ENCODE measurements at places on chromosomes 13 and 19.

- DNase-seq, result no peak
Measured at GRCh38 chr19:31499281-31500196, 150.3 kb upstream of the TSHZ3 start.

DNA sequence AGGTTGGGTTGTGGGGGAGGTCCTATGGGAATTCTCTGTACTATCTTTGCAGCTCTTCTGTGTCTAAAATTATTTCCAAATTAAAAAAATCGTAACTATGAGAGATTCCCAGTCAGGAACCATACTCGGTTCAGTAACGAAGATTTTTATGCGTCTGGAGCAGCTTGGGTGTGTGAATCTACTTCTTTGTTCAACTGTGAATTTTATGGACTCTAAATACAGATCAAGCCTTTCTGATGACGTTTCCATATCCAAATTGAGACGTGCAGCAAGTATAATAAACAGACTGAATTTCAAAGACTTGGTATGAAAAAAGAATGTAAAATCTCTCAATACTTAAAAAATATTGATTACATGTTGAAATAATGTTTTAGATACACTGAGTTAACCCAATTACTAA is 30.9 kb downstream of the MLLT1 start:
- DNase-seq, result no peak

DNA sequence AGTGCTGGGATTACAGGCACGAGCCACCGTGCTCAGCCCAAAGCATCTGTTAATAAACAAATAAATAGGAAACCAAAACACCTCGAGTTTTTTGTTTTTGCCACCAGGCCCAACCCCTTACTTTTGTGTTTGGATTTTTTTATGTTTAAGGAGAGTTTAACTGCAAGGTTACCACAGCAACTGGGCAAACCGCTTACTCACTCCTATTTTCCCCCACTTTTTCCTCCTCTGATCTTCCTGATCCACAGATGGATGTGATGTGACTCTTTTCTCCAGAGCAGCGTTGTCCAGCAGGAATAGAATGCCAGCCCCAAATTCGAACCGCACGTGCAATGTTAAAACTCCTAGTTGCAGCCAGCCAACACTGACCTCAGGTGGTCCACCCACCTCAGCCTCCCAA is 2.1 kb upstream of the PNMA8B start:
- no peak for DNase-seq

DNA sequence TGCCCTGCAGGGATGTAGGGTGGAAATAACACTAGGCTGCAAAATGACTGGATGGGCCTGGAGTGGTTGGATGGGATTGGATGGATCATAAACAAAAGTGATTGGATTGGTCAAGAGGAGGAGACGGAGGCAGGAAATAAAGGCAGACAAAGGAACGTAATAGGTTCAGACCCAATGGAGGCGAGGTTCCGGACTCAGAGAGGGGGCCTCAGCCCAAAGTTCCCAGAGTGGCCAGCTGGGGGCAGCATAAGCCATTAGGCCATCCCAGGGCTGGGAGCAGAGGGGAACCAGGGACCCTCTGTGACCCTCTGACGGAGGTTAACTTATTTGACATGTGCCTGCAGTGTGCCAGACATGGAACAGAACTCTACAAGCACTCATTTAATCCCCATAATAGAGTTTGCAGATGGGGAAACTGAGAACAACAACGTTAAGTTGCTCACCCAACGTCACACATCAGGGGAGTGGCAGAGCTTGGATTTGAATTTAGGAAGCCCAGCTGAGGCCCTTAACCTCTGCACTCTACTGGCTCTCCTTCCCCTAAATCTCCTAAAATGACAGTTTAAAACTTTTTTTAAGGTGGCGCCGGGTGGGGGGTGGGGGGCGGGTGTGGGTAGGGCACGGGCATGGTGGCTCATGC is 15.3 kb upstream of the MAP1S start:
- DNase-seq, result no peak

DNA sequence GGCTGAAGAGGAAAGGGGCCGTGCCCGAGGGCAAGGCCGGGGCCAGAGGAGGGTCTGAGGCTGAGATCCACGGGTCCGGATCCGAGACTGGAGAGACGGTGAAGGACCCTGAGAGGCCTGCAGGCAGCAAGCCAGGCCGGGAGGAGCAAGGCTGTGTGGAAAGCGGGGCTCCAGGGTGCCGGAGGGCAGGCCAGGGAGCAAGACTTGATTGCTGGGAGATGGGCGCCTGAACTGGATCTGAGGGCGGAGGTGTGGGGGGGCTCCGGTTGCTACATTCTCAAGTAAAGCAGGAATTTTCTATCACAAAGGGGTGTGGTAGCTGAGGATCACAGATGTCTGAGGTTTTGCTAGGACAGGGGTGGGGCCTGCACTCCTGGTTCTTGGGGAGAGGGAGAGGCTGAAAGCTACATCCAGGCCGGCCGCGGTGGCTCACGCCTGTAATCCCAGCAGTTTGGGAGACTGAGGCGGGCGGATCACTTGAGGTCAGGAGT is 3.8 kb downstream of the MAMSTR start:
- peak; percentile 62 for DNase-seq

GRCh38 chr19:5132206-5132560 is 163.3 kb downstream of the KDM4B start:
- DNase-seq, result no peak

DNA sequence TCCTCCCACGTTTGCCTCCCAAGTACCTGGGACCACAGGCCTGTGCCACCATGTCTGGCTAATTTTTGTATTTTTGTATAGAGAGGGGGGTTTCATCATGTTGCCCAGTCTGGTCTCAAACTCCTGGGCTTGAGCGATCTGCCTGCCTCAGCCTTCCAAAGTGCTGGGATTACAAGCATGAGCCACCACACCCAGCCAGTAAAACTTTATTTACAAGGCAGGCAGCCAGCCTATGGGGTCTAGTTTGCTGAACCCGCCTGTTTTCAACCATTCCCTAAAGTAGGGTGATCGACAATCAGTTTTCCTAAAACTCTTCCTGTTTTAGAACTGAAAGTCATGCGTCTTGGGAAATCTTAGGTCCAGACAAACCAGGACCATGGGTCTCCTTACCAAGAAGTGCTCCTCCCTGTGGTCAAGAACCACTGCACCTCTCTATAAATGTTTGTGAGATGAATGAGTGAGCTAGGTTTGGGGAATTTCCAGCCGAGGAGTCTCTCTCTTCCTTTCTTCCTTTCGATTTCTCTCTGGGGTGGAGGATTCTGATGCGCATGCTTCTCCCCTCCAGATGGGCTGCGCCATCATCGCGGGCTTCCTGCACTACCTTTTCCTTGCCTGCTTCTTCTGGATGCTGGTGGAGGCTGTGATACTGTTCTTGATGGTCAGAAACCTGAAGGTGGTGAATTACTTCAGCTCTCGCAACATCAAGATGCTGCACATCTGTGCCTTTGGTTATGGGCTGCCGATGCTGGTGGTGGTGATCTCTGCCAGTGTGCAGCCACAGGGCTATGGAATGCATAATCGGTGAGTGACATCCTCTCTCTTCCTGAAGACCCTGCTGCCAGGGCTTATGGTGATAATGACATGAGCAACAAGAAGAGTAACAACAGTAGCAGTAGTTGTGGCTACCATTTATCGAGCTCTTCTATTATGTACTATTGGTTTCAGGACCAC is 38.7 kb downstream of the ADGRE1 start:
- no peak for DNase-seq

GRCh38 chr19:22893855-22894270 is 61.8 kb downstream of the ZNF723 start:
- DNase-seq, result no peak

DNA sequence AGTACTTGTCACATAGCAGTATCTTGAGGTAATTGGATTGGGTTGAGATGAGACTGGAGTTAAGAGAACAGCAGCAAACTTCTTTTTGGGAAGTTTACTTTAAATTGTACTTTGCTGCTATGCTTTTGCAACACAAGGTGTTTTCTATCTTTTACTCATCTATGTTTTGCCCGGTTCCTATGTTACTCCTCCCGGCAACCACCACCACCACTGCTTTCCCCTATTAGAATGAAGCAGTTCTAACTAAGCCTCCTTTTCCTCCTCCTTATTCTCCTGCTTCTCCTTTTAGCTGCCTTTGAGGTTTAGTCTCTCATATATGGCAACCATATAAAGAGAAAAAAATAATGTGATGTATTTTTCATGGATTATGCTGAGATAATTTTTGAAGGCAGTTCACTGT is 233.5 kb downstream of the ITGBL1 start:
- DNase-seq, result no peak

GRCh38 chr19:14505488-14506239 is 9.7 kb upstream of the GIPC1 start:
- DNase-seq, result no peak

DNA sequence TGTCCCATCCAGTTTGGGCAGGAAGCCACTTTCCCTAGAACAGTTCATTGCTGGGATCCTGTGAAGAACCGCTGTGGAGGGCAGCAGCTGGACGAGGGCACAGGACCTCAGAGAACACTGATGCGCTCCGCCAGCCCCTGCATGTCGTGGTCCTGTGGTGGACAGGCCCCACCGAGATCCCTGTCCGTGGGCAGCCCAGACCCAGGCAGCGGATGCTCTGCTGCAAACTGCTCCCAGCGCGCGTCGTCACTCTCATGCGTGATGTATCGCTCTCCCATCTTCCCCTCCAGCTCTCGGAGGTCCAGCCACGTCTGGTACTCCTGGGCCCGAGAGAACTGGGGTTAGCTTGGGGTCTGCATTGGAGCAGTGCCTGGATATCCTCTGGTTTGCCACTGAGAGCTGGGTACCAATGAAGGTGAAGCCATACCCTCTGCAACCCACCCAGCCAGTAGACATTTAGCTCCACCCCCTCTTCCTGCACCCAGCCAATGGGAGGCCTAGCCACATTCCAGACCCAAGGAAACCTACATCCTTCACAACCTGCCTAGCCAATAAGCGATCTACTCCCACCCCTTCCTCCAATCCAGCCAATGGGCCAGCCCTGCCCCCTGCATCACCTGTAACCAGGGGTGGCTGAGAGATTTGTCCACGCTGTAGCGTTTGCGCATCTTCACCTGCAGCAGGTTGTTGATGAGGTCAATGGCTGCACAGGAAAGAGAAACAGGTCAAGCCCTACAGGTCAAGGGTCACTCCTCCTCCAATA is 13.6 kb upstream of the DACT3 start:
- peak; percentile 48 for DNase-seq

DNA sequence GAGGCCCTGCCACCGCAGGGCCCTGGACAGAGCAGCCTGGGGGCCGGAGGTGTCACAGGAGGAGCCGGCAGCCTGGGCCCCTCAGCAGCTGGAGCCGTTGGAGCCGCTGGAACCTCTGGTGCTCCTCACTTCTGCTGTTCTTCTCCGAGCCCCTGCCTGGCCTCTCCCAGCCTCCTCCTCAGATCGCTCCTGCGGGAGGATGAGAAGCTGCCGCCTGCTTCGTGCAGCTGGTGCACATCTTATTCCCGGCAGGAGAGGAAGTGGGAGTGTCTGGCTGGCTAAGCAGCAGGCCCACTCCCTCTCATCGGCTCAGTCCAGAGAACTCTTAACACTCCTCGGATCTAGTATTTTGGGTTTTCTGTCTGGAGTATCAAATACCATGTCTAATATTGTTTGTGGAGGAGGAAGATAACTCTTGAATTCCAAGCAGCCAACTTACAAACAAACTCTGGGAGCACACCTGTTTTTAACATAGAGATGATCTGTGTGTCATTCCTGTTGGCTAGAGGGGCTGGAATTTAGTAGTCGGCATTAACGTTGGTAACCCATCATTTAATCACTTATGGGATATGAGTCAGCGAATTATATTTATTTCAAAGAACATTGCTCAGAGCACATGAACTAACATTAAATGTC is 37.1 kb upstream of the RNF113B start:
- peak; percentile 15 for DNase-seq

DNA sequence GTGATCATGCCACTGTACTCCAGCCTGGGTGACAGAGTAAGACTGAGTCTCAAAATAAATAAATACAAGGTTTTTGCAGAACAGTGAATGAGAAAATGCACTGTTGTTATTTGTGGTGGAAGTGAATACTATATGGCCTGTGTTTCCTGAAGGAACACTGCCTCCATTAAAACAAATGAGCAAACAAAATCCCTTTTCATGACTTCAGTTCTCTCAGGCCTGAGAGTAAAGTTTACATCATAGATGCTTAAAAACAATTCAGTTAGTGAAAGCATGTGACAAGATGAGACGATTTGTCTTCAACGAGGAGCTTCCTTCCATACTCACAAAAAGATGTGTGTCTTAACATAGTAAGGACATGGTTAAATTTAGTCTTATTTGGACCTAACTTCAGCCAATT is 14.4 kb downstream of the SPINT2 start:
- no peak for DNase-seq

DNA sequence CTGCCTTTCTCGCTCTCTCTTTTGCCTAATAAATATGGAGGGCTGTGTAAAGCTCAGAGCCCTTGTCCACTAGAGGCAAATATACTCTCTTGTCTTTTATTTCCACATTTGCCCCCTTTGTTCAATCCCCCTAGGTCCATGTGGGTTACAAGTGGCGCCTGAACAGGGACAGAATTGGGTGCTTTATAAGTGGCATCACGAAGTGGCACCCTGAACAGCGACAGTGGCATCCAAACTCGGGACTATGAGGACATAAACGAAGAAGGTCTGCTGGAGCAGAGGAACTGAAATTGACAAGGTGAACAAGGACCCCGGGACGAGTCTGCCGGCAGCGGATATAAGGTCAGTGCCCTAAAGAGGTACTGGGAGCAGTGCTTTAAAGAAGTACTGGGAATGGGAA is 4.3 kb upstream of the ZNF610 start:
- DNase-seq, result no peak

DNA sequence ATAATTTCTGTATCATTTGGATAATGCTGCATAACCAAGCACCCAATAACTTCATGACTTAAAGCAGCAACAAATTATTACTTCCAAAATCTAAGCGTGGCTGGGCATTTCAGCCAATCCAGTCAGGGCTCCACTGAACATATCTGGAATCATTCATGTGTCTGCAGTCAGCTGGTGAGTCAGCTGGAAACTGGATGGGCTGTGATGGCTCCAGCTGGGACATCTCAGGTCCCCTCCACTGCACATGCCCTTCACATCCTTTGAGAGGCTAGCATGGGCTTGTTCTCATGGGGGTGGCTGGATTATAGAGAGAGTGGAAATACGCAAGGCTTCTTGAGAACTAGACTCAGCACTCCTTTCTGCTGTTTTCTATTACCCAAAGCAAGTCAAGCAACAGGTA is 961.9 kb downstream of the DIAPH3 start:
- no peak for DNase-seq

- DNase-seq, result no peak
Measured at GRCh38 chr19:48678201-48678600, 5.4 kb upstream of the NTN5 start.

Measured in DMS 273 treated with DMSO at 0.1 percent for 48 hours (cell line).